NB4 (cell line): ENCODE measurements at places on chromosomes 16 and 17.

DNA sequence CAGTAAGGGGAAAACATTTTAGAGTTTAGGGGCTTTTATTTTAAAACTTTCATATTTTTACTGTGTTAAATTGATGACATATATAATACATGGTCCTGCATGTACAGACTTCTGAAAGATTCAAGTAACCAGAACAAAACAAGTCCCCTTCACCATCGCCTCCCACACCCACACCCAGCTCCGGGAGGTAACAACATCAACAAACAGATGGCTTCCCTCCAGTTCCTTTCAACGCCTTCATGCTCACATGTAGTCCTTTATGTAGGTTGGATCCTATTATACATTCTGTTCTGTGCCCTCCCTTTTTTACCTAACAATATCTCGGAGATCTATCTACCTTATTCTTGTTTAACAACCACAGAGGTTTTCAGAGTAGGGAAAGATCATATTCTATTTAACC, 30.5 kb downstream of the GINS3 start:
- no peak for DNase-seq

GRCh38 chr16:25108054-25108453, 3.5 kb upstream of the LCMT1 start:
- DNase-seq: peak; percentile 55

DNA sequence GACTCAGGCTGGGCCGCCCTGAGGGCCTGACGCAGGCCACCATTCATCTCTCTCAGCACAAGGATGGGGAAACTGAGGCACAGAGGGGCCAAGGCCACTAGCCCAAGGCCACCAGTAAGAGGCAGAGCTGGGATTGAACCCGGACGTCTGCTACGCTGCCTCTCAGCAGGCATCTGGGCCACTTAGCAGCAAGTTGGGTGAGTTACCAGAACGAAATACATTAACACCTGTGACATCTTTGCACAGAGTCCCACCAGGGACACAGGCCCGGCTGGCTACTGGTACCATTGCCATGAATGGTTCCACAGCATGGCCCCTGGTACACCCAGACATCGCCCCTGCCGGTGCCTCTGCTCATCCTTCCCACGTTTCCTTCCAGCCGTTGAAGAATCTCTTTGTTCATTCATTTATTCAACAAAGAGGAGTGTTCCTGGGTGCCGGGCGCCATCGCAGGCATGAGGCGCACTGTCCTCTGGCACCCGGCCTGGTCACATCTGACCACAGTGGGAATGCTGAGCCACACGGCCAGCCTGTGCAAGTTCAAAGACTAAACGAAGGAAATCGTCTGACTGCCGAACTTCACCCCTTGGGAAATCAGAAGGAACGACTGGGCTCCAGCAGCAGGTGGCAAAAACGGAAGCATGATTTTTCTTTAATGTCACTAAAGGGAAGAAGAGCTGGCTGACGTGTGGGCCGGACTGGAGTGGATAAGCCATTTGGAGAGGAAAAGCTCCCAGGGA, 7.4 kb upstream of the ZNF469 start:
- no peak for DNase-seq

- DNase-seq: no peak
Measured at GRCh38 chr17:9918352-9918751, 13.3 kb upstream of the RCVRN start.

DNA sequence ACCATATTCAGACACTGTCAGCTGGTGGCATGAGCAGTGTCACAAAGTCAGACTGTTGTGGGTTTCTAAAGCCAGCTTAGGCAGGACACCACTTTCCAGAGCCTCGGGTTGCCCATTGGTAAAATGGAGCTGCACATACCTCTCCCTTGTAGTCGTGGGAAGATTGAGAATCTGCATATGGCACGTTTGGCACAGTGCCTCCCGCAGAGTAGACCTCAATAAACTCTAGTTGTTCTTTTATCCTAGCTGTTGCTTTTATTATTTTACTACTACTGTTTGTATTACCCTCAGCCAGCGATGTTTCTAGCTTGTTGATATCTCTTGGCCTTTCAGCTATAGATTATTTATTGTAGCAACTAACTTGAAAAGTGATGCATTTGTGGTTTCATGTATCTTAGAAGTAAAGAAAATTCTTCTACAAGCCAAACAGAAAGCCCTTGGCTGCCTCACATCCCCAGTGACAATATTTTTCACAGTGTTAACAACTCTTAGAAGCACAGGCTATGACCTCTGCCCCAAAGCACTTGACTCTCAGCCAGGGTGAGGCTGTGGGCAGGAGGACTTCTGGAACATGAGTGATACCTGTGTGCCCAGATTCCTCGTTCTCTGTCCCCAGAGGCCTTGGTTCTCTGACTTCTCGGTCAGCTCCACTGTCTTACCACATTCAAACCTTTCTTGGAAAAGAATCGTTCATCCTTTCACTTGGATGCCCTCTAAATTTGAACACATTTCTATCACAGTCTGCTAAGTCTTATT, 351.6 kb downstream of the SNX29 start:
- no peak for DNase-seq

DNA sequence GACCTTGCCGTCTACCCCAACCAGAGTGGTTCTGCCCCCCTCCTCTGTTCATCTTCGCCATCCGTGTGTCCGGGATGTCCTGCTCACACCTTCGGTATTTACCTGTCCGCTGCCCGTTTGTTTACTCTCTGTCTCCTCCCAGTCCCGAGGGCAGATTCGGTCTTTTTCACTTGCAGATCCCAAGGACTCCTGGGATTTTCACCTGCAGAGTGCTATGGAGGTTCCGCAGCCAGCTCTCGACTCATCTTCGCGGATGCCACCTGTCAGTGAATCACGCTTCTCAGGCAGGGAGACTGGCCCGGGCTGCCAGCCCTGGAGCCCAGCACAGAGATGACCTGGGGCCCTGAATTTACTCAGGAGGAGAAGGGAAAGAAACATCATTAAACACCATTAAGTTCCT, 8.1 kb downstream of the CRISPLD2 start:
- no peak for DNase-seq

DNA sequence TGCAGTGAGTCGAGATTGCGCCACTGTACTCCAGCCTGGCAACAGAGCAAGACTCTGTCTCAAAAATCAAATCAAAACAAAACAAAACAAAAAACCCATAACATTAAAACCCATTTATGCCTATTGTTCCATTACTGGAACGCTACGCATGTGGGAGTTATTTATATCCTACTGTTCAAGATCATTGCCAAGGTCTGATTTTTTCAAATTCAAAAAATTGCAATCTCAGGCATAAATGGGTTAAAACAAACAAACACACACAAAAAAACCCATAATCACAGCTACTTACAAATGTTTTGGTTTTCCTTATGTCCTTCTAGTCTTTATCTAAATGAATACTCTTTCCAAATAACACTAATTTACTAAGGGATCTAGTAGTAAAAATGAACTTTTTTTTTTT, 17.8 kb downstream of the GJC1 start:
- no peak for DNase-seq

- DNase-seq: no peak
Measured at GRCh38 chr16:88497561-88498462, 44.7 kb downstream of the ZFPM1 start.

- DNase-seq: peak; percentile 64
Measured at GRCh38 chr16:27639561-27640276, 89.8 kb downstream of the KATNIP start.

DNA sequence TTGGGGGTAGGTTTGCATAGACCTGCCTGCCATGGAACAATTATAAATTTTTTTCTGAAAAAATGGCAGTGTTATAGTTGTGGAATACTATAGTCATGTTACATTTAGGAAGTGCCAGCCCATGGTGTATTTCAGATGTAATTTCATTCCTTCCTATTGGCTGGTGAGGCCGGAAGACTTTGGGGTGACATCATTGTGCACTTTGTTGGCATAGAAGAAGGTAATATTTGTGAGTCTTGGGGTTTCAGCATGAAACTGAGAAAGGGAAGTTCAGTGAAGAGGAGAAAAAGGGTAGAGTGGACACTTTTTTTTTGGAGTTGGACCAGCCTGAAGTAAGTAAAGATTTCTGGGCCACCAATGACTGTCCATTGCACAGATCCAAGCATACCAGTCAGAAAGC, 16.0 kb upstream of the HEATR6 start:
- no peak for DNase-seq

GRCh38 chr17:20774472-20775135, 195.1 kb downstream of the CDRT15L2 start:
- no peak for DNase-seq

GRCh38 chr17:79874329-79874981, 35.2 kb upstream of the CBX4 start:
- DNase-seq: peak; percentile 53

GRCh38 chr17:61487161-61487988, 35.2 kb downstream of the TBX4 start:
- no peak for DNase-seq
